ENCODE measurements at places on chromosomes 12 and 14.

DNA sequence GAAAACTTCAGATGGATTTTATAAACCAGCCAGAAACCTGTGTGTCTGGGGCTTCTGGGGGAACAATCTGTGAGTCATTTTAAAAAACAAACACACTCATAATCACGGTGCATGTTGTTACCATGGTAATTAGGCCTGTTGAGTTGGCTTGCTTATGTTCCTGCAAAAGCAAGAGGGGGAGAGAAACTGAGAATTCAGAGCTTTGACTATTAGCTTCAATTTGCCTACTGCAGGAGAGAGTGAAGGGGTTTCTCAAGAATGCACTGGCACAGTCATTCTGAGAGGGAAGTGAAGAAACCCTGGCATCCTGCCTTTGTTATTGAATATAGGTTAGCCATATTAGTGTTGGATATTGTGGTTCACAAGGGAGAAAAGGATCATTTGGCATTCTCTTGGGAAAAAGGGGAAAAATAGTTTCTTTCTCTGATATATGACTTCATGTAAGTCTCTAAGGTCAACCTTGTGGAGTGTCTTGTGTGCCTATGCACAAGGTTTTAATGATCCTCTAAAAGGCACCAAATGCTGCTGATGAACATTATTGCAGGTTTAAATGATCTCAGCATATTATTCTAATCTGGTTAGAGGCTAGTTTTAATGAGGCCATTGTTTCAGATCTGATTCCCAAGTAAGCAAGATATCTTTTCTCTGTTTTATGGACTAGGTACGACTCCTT lies 12.9 kb downstream of the GNG2 start:
- DNase-seq: no peak

- DNase-seq: no peak
Measured at GRCh38 chr12:94271351-94271750, 123.0 kb downstream of the PLXNC1 start.

DNA sequence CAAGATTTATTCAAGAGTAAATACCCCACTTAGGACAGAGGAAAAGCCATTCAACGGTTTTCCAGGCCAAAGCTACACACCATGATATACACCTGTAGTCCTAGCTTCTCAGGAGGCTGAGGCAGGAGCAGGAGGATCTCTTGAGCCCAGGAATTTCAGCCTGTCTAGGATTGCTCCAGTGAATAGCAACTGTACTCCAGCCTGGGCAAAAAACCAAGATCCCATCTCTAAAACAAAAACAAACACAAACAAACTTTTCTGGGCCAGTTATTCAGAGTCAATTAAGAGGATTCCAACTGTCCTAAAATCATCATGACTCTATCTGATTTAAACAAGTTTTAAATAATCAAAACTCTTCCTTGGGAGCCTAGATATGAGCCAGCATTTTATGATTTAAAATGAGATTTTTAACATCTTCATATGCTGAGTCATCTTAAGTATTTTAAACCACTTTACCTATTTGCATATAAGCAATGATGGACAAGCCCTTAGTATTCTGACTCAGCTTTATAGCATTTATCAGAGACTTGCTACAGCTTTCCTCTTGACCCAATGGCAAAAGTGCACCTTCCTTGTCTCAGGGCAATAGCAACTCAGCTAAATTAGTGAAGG lies 77.1 kb downstream of the KCNMB4 start:
- no peak for DNase-seq

GRCh38 chr12:123979566-123979965 lies 6.6 kb downstream of the ZNF664 start:
- no peak for DNase-seq

DNA sequence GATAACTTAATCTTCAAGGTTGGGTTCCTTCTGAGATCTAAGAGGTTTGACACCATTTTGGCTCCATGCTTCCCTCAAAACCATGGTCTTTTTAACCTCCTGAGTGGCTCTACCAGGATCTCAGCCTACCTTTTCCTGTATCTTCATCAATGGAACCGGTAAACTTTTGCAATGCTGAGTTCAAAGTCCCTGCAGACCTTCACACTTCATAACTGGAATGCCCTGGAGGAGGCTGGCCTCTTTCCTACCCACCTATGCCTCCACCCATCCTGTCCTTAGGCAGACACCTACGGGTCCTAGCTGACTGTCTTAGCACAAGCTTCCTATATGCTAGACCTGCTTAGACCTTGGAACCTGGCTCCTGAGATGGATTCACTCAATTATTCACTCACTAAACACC lies 89.5 kb upstream of the EEA1 start:
- no peak for DNase-seq
